Stimulated activated CD8-positive, alpha-beta memory T cell treated with anti-CD3 and anti-CD28 coated beads, Interleukin-4, amount 100 ng/mL, for 4 hours (primary cell): ENCODE measurements at places on chromosomes 4 and X.

DNA sequence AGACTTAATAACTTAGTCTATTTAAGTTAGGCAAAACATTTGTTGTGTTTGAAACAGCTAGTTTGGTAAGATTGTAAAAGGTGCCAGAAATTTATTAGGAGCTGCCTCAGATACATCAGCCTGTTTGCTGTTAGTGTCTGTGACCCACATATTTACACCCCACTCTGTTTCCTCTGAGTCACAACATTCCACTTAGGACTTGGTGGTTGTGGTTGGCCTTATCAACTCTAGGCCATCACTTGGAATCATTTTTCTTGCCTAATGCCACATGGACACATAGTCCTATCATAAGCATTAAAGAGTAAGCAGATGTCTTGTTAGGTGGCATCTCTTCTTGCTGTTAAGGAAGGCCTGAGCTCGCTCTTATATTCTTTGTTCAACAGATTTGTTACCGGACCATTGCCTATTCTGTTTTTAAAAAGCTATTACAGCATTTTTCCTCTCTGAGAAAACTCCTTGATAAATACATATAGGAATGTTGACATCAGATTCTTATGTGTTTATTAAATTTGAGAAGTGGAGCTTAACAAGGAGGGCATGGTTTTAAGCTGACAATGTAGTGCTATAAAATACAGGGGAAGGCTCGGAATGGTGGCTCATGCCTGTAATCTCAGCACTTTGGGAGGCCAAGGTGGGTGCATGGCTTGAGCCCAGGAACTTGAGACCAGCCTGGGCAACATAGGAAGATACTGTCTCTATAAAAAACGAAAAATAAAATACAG lies 51.2 kb upstream of the PGRMC2 start:
- DNase-seq = no peak

DNA sequence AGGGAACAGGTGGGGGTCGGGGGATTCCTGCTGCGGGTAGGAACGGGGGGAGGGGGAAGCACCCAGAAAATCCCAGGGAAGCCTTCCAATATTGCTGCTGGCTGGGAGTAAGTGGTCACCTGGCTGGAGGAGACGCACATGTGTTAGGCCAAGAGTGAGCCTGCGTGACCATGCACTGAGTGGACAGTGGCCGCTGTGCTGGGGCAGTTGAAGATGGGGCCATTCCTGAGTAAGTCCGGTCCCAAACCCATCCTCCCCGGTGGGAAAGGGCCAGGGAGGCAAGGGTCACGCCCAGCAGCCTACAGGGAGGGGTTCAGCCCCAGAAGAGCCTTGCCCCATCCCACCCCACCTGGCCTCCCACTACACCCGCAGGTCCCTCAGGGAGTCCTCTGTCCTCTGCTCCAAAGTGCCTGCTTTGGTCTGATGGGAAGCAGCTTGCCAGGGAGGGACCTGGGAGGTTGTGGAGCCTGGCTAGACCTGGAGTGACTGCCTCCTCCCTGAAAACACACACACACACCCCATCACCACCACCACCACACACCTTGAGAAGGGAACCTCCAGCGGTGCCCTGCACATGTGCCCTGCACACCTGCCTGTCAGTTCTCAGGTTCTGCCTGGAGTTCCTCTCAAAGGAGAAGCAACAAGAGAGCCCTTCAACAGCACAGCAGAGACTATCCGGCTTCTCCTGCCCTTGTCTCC lies 6.1 kb downstream of the L1CAM start:
- DNase-seq = no peak

- no peak for DNase-seq
Measured at GRCh38 chrX:108173874-108174273, 82.3 kb downstream of the ATG4A start.

DNA sequence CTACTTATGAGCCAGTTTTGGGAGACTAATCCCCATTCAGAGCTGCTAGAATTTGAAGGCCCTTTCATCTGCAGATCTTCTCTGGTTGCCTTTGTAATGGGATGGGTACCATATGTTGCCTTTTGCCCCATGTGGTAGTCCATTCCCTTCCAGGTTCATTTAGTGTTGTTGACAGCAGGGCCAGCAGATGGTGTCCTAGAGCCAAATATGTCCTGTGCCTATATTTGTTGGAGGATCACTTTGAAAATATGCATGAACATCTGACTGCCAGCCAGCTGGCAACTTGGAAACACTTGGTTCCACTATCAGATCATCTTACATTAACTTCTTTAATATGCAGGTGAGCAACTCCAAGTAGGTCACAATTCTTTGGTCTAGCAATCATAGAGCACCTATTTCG lies 30.4 kb downstream of the CFAP299 start:
- peak; percentile 10 for DNase-seq

- no peak for DNase-seq
Measured at GRCh38 chrX:1894026-1894294, 279.1 kb downstream of the ASMT start.

DNA sequence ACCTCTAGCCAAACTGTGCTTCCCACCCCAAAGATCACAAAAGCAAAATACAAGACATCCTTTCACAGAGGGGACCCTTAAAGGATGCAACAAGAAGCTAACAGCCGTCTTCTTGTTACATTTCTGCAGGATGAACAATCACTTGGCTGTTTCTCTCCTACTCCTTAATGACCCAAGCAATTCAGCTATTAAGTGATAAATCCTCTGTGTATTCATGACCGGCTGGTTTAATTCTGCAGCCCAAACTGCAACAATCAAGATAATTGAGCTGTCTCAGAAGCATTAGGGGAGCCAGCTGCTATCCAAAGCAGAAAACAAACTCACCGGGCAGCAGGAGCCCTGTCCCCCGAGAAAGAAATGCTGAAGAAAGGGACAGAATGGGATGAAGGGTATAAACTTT lies 85.9 kb upstream of the ACSL4 start:
- DNase-seq = no peak

- peak; percentile 29 for DNase-seq
Measured at GRCh38 chr4:2484993-2485392, 16.1 kb downstream of the RNF4 start.

DNA sequence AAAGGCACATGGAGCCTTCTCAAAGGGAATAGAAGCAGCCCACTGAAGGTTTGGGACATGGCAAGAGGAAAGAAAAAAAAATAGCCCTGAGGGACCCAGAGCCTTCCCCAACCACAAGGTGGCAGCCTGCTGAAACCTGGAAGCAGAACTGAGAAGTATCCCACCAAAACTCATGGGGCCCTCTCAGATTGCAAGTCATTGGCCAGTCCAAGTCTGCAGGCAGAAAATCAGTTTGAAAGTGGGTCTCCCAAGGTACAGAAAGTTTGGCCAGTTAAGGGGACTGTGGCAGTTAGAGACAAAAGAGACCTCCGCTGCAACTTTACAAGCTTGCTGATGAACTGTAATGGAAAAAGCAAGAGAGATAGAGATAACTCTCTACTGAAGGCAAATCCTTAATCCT lies 155.8 kb downstream of the ANTXR2 start:
- DNase-seq = no peak

DNA sequence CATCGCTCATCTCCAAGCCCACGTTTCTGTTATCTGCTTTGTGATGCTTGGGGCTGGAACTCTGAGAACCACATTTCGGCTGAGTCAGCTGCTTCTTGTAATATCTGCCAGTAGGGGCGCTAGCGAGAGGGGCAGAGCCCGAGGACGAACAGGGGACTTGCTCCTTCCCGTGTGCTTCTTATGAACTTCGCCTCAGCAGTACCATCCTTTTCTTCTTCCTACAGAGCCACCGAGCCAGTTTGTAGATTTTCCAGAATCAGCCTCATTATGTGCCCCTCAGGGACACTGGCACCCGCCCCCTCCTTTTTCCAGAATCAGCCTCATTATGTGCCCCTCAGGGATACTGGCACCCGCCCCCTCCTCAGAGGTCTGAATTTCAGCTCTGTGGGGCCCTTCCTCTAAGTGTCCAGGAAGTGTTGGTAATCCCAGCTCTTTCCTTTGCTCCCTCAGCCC lies 441.7 kb upstream of the RASGEF1B start:
- no peak for DNase-seq

DNA sequence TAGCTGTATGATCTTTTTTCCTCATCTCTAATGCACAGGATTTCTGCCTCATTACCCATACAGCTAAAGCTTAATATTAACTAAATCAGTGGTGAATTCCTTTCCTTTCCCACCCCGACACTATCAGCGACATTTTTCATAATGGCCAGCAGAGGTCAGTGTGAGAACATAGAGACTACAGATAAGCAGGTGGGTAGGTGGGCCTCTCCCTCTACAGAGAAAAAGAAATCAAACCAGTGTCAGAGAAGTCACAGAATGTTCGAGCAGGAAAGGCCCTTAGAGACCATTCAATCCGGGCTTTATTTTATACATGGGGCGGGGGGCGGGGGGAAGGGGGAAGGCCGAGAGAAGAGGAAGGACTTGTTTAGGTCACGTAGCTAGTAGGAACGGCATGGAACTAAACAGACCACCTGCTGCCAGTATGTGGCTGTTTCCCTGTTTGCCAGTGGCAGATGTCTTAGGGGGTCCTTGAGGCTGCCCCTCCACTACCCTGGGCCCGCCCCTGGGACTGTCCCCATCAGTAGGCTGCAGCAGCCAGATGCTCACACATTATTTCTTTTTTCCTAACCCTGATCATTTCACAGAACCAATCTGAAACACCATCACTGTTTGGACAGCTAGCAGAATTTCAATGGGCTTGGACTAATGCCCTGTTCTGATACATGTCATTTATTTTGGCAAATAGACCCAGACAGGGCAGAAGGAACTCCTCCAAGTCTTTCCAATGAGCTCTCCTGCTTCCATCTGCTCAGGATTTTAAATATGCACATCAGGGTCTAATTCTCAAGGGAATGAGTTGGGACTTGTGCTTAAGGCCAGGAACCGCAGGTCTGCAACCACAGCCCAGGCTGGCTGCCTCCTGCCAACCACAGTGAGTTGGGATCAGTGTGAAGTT lies 133.4 kb downstream of the ATG4A start:
- DNase-seq = no peak

- DNase-seq = no peak
Measured at GRCh38 chr4:42824278-42824977, 68.1 kb upstream of the GRXCR1 start.

DNA sequence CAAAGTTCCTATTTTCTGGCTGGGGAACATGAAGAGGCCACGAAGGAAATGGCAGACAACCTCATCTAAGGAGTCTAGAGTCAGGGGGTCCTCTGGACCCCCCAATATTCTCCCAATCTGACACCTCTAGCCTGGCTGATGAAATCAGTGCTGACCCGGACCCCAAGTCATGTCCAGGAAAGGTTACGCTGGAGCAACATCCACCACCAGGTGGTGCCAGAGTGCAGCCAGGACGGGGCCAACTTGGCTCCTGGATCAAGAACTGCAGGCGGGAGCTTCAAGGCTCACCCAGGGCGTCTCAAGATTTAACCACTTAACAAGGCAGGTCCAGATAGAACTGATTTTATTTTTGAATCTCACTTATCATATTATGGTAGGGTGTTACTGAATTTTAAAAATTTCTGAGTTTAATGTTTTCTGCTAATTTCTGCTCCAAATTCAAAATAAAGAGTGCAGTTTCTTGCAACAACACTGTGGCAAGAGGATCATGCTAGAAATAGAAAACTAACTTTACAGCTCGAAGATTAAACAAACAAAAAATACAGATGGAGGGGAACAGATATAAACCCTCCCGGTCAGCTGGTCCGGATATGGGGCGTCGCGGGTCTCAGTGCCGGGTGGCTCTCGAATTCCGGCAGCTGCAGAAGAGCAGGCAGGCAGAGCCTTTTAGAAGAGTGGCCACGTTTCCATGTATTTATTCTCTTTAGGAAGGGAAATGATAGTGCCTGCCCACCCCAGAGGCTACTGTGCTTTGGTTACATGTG lies 135.5 kb downstream of the AFAP1 start:
- DNase-seq = peak; percentile 73

- DNase-seq = no peak
Measured at GRCh38 chr4:152408514-152409327, 127.2 kb downstream of the FBXW7 start.

DNA sequence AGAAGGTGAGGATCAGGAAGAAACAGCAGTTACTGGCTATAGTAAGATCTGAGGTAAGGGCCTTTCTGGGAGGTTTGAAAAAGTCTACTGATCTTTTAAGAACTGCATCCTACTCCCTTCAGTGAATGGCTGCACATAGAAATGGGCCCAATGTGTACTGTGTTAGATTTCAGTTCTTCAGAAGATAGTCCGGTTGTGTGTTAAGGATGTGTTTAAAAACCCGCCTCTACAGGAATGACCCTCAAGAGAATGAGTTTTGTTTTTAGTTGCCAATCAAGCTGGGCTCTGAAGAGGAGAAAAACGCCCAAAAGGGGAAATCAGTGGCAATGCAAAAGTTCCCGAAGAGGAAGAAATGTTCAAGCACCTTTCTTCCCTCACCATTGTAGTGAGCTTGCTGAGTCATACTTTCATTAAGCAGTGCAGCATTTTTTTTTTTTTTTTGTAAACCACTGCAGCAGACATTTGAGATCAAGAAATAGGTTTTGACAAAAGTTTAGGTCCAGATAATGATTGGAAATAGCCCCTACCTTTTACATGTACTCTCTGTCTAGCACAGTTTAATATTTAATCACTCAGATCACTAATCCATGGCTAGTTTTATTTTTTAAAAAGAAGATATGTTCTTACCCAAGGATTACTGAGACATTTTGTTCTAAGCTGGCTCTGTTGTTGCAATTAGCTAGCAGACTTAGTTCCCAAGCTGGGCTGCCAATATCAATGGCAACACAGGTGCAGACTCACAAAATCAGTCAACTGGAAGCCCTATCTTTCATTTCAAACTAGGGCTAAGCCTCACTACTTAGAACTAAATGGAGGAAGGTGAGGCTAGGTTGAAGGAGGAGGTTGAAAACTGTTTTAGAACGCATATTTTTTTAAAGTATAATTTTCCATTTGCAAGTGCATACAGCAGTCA lies 7.0 kb upstream of the TRPC5OS start:
- no peak for DNase-seq

DNA sequence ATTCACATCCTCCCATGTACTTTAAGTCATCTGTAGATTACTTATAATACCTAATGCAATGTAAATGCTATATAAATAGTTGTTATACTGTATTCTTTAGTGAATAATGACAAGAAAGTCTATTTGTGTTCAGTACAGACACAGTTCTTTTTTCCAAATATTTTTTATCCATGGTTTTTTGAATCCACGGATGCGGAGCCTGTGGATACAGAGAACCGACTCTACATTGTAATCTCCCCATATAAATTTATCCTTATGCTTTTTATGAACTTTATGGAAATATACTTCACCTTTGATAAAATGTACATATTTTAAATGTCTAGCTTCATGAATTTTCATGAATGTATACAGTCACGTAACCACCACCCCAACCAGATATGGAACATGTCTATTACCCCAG lies 88.2 kb downstream of the DOCK11 start:
- no peak for DNase-seq

- no peak for DNase-seq
Measured at GRCh38 chrX:112163906-112164305, 81.3 kb upstream of the TRPC5 start.

- DNase-seq = no peak
Measured at GRCh38 chr4:184574861-184575260, 74.4 kb downstream of the CASP3 start.

DNA sequence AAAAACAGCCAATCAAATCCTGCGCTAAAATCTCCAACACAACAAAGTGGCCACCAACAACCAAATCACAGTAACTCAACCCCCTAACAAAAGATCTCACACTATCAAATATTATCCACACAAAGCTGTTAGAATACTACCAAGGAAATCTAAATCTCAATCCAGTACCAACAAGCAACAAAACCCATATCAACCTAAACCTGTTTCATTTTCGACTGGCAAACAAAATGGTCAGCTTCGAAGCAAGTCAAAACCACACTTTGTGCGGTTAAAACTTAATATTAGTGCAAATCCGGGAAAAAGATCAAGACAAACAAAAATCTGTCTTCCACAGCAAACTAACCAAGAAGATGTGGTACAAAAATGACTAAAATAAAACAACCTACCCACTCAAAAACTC lies 28.7 kb upstream of the MUC7 start:
- DNase-seq = no peak
